ENCODE measurements at places on chromosomes 3 and 15. TPM values are rescaled to one million over a fixed set of nuclear protein-coding genes. Genes with fewer than 3 reads are reported as not detected.
A peak's percentile ranks its signal among the peaks of the same experiment; 100 is the strongest.

Gene STXBP5L
- total RNA-seq, result not detected

Gene C3orf70
- total RNA-seq, result 0.10 TPM

Gene TTLL13
- total RNA-seq, result 0.29 TPM

Gene MTMR10
- 13.4 TPM for total RNA-seq

Gene GXYLT2
- total RNA-seq, result not detected

Gene SHC4
- 26.4 TPM for total RNA-seq

Gene AP3B2
- not detected for total RNA-seq

Gene MESP1
- total RNA-seq, result 4.6 TPM

Gene THSD4
- total RNA-seq, result not detected

Gene ARHGAP31
- 8.0 TPM for total RNA-seq

Gene GOLGA8J
- not detected for total RNA-seq

Gene ZWILCH
- 37.5 TPM for total RNA-seq

Gene PLA1A
- 0.22 TPM for total RNA-seq

Gene TMCO5A
- not detected for total RNA-seq

Gene NOX5
- not detected for total RNA-seq

Gene CLEC3B
- total RNA-seq, result not detected

Gene IL17RD
- not detected for total RNA-seq

Gene FEZF2
- not detected for total RNA-seq

GRCh38 chr3:187587076-187587475 is 83.1 kb downstream of the SST start:
- H3K27ac ChIP-seq, result no peak overlapping the region
- H3K4me3 ChIP-seq, result no peak overlapping the region
- H3K27me3 ChIP-seq, result peaks cover 19% of the 10 kb centered on the region
- no peaks in the 10 kb centered on the region for H3K4me1 ChIP-seq
- no peak for DNase-seq

- H3K4me1 ChIP-seq, result no peaks in the 10 kb centered on the region
- DNase-seq, result no peak
- H3K27ac ChIP-seq, result no peak overlapping the region
These were observed 48.6 kb upstream of the ARL8B start for GRCh38 chr3:5073374-5074085.

DNA sequence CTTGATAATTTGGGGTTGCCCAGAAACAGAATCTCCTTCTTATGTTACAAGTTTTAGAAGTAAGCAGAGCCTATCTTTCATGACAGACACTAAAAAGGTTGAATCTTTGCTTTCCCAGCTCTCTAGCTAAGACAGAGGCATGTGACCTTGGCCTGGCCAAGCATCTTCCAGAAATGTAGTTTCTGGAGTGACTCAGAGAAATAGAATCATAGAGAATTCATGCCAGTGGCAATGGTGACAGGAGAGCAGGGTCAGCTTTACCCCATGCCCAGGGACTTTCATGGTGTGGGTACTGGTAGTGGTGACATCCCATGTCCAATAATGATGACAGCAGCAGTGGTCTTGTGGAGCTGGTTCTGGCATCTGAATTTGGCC is 4.0 kb upstream of the PARP6 start:
- H3K27ac ChIP-seq, result no peak overlapping the region
- no peak overlapping the region for H3K4me3 ChIP-seq
- peaks cover 8% of the 10 kb centered on the region for H3K27me3 ChIP-seq
- H3K4me1 ChIP-seq, result peaks cover 22% of the 10 kb centered on the region
- DNase-seq, result no peak

DNA sequence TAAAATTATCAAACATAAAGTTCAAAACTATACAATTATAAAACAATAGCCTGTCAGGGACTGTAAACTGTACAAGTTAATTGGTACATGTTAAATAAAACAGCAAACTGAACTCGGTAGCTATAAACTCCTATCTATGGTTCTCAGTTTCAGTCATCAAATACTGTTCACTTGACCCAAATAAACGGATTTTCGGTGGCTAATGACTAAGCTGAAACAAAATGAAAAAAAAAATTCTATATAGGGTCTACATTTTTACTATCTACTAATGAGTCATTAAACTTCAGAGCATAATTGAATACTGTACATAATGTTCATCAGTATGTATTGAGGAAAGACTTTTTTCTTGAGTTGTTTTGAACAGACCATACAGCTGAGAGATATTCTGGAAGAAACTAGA is 6.6 kb downstream of the PROK2 start:
- H3K27me3 ChIP-seq, result peaks cover 31% of the 10 kb centered on the region
- no peak for DNase-seq
- no peaks in the 10 kb centered on the region for H3K36me3 ChIP-seq

- H3K4me3 ChIP-seq, result no peak overlapping the region
- no peak for DNase-seq
- no peaks in the 10 kb centered on the region for H3K4me1 ChIP-seq
- H3K27me3 ChIP-seq, result peaks cover 17% of the 10 kb centered on the region
These were observed 18.5 kb downstream of the TRANK1 start for GRCh38 chr3:36926292-36926897.

DNA sequence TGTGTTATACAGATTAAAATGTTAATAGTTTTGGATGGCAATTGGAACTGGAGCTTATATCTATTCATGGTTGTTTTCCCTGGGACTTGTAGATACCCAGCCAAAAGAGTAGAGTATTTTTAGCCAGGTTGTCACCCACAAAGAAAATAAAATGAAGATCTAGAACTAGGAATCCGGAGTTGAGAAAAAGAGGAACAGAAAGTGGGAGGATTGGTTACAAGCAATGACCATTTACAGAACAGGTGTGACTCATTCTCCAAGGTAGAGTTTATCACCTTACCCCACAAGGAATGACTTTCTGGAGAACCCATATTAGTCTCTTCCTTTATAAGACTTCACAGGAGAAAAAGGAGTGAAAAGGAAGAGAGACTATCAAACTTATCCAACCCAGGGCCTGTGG is 99.8 kb downstream of the TMEM108 start:
- no peak overlapping the region for H3K4me3 ChIP-seq
- DNase-seq, result no peak
- no peak overlapping the region for H3K27ac ChIP-seq
- H3K27me3 ChIP-seq, result no peaks in the 10 kb centered on the region
- no peaks in the 10 kb centered on the region for H3K4me1 ChIP-seq

DNA sequence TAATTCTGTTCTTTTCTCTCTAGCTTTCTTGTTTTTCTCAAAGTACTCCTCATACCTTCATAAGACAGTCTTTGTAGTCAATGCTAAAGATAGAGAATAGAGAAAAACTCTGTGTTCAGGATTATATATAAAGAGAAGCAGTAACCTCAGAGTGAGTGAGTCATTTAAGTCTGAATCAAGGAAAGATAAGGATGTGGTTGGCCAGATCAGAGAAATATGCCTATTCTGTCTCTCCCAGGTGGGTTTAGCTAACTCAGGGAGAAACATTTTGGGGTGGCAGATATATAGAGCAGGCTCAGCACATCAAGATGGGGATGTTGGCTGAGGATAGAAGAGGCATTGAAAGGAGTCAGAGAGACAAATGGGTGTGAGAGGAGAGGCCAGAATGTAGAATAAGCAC is 31.4 kb downstream of the GTF2E1 start:
- H3K4me1 ChIP-seq, result peaks cover 11% of the 10 kb centered on the region
- no peak overlapping the region for H3K27ac ChIP-seq
- DNase-seq, result peak; percentile 11
- H3K36me3 ChIP-seq, result peaks cover 4% of the 10 kb centered on the region
- no peak overlapping the region for H3K4me3 ChIP-seq

- H3K4me1 ChIP-seq, result peaks cover 21% of the 10 kb centered on the region
- no peak for DNase-seq
- no peak overlapping the region for H3K4me3 ChIP-seq
- H3K36me3 ChIP-seq, result no peaks in the 10 kb centered on the region
- H3K27me3 ChIP-seq, result peaks cover 14% of the 10 kb centered on the region
- H3K27ac ChIP-seq, result no peak overlapping the region
These were observed 57.9 kb downstream of the RORA start for GRCh38 chr15:61171209-61171608.

DNA sequence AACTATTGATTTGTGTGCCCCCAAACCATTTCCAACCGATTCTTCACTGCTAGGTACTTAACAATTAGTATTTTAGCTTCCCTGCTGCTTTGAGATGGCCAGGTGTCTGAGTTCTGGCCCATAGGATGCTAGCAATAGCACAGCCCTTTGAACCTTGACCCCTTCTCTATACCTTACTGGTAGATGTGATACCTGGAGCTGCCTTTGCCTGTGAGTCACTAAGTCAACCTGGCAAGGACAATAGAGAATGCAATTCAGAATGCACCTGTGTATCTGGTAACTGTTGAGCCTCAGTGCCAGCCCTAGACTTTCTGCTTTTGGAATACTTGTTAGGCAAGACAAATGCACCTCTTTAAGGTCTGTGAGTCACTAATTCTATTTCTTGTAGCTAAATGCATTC is 467.4 kb downstream of the GRM7 start:
- DNase-seq, result no peak
- no peak overlapping the region for H3K4me3 ChIP-seq
- H3K27me3 ChIP-seq, result no peaks in the 10 kb centered on the region
- no peak overlapping the region for H3K27ac ChIP-seq
- no peaks in the 10 kb centered on the region for H3K36me3 ChIP-seq
- no peaks in the 10 kb centered on the region for H3K4me1 ChIP-seq

GRCh38 chr3:14898929-14899328 is 48.5 kb upstream of the NR2C2 start:
- no peak overlapping the region for H3K4me3 ChIP-seq
- no peaks in the 10 kb centered on the region for H3K36me3 ChIP-seq
- peaks cover 17% of the 10 kb centered on the region for H3K27me3 ChIP-seq
- H3K4me1 ChIP-seq, result peaks cover 5% of the 10 kb centered on the region
- DNase-seq, result no peak
- H3K27ac ChIP-seq, result no peak overlapping the region

- no peak overlapping the region for H3K4me3 ChIP-seq
- DNase-seq, result no peak
- H3K36me3 ChIP-seq, result no peaks in the 10 kb centered on the region
- H3K27me3 ChIP-seq, result no peaks in the 10 kb centered on the region
- no peak overlapping the region for H3K27ac ChIP-seq
- no peaks in the 10 kb centered on the region for H3K4me1 ChIP-seq
These were observed 46.6 kb upstream of the FHIT start for GRCh38 chr3:61297821-61298220.

- H3K27ac ChIP-seq, result no peak overlapping the region
- H3K4me3 ChIP-seq, result no peak overlapping the region
- H3K36me3 ChIP-seq, result no peaks in the 10 kb centered on the region
- DNase-seq, result no peak
These were observed 182.2 kb downstream of the WDR76 start for GRCh38 chr15:44009038-44009437.

- no peak overlapping the region for H3K4me3 ChIP-seq
- no peaks in the 10 kb centered on the region for H3K27me3 ChIP-seq
- no peak for DNase-seq
- no peak overlapping the region for H3K27ac ChIP-seq
These were observed 645.9 kb downstream of the OTOL1 start for GRCh38 chr3:162142511-162142910.

GRCh38 chr3:185939721-185940120 is 1.9 kb upstream of the TRA2B start:
- peaks cover 33% of the 10 kb centered on the region for H3K36me3 ChIP-seq
- H3K4me3 ChIP-seq, result no peak overlapping the region
- H3K4me1 ChIP-seq, result peaks cover 38% of the 10 kb centered on the region
- H3K27me3 ChIP-seq, result peaks cover 8% of the 10 kb centered on the region

DNA sequence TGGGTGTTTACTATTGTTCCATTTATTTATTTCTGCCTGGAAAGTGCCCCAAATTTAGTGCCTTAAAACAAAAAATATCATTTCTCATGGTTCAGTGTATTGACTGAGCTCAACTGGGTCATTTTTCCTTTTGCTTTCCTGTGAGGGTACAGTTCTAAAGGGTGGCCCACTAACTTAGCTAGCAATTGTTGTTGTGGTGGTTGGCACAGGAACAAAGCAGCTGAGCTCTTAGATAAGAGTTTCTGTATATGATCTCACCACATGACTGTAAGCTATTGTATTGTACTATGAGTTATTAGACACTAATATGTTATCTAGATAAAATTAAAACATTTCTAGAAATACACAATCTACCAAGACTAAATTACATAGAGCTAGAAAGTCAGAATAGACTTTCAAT is 1283.7 kb downstream of the OTOL1 start:
- H3K36me3 ChIP-seq, result no peaks in the 10 kb centered on the region
- H3K27ac ChIP-seq, result no peak overlapping the region
- no peaks in the 10 kb centered on the region for H3K4me1 ChIP-seq
- no peak for DNase-seq

DNA sequence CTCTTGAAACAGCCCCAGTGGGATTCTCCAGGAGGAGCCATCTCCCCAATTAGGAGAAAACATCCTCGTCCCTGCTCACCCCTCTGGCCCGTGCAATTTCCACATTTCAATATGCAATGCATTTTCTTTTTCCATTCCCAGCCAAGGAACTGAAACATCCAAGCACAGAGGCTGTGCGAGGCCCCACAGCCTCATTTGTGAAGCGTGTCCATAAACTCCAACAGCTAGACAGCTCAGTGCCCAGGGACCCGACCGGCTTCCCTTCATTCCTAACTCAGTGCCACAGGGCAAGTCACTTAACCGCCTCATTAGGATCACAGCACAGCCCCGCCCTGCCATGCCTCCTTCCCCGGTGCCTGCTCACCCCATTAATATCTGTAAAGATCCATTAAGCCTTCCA is 204.2 kb upstream of the IGF1R start:
- H3K4me3 ChIP-seq, result no peak overlapping the region
- H3K4me1 ChIP-seq, result peaks cover 8% of the 10 kb centered on the region
- no peak overlapping the region for H3K27ac ChIP-seq
- H3K36me3 ChIP-seq, result no peaks in the 10 kb centered on the region

DNA sequence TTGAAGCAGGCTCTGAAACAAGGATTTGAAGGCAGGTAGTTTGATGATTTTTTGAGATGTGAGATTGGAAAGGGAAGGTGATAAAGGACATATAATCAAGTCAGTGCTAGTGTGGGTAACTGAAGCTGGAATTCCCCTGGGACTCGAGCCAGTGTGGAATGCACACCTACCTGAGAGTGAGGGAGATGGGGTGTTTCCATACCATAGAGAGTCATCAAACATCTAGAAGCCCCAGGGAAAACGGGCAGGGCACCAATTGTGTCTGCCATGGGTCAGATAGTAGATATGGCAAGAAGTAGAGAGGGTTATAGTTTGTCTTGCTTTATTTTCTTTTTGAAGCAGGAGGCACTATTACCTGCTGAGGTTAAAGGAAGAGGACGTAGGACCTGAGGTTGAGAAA is 120.0 kb downstream of the SSR3 start:
- H3K4me1 ChIP-seq, result no peaks in the 10 kb centered on the region
- no peak overlapping the region for H3K27ac ChIP-seq
- H3K27me3 ChIP-seq, result peaks cover 11% of the 10 kb centered on the region
- no peak overlapping the region for H3K4me3 ChIP-seq
- DNase-seq, result no peak
- H3K36me3 ChIP-seq, result no peaks in the 10 kb centered on the region

- H3K4me3 ChIP-seq, result no peak overlapping the region
- H3K36me3 ChIP-seq, result no peaks in the 10 kb centered on the region
- no peaks in the 10 kb centered on the region for H3K4me1 ChIP-seq
- peaks cover 24% of the 10 kb centered on the region for H3K27me3 ChIP-seq
- H3K27ac ChIP-seq, result no peak overlapping the region
- DNase-seq, result no peak
These were observed 135.7 kb upstream of the IL12A start for GRCh38 chr3:159852821-159853505.
